PC-3 (cell line): ENCODE measurements at places on chromosomes 2 and 18.

- 0 out of 2 replicates have a peak, but pooled peaks cover 3% of the 10 kb centered on the region for H3K4me1 ChIP-seq
- no peak overlapping the region for H3K4me3 ChIP-seq
- DNase-seq: peak; percentile 90
- no peaks in the 10 kb centered on the region for H3K27me3 ChIP-seq
- no peak overlapping the region for H3K27ac ChIP-seq
Observed at GRCh38 chr2:186780701-186781316, 68.2 kb downstream of the ZSWIM2 start.

GRCh38 chr2:126846241-126846640 lies 52.4 kb upstream of the TEX51 start:
- no peaks in the 10 kb centered on the region for H3K4me1 ChIP-seq
- no peak overlapping the region for H3K27ac ChIP-seq
- no peaks in the 10 kb centered on the region for H3K36me3 ChIP-seq
- DNase-seq: no peak
- no peak overlapping the region for H3K4me3 ChIP-seq
- H3K27me3 ChIP-seq: peaks cover 38% of the 10 kb centered on the region

DNA sequence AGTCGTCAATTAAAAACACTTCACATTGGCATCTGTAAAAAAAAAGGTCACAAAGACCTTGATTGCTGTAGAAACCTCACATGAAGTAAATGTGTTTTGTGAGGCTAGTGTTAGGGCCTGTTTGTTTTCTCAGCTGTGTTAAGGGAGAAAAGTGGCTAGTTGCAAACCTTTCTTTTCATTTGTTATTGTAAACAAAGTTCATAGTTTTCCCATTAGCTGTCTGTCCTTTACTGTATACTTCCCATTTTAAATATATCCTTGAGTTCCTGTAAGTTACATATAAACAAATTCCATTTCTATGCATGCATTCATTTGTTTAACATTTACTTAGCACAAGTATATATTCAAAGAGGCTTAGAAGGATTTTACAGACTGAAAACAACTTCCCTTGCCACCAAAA lies 1250.2 kb downstream of the LRP1B start:
- 0 out of 2 replicates have a peak, but pooled peaks cover under 1% of the 10 kb centered on the region for H3K36me3 ChIP-seq
- H3K4me3 ChIP-seq: no peak overlapping the region
- peak; percentile 11 for DNase-seq
- no peak overlapping the region for H3K27ac ChIP-seq

DNA sequence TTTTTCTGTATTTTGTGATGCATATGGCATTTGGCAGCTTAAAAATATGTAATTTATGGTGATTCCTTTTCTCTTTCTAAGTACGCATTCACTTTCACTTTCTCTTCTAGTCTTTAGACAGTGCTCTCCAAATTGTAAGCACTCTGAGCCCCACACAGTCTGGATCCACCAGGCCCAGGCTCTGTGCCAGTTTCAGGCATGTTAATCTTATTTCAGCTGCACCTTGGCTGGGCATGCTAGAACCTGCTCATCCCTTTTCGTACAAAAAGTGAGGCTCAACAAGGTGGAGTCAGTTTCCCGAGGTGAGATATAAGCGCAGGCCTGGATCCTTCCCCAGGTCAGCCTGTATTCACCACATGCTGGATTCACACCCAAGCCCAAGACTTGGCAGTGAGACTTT lies 203.9 kb downstream of the MTX2 start:
- no peak overlapping the region for H3K4me3 ChIP-seq
- H3K36me3 ChIP-seq: no peaks in the 10 kb centered on the region
- DNase-seq: no peak
- no peaks in the 10 kb centered on the region for H3K27me3 ChIP-seq
- no peak overlapping the region for H3K27ac ChIP-seq

GRCh38 chr2:234879671-234880455 lies 72.0 kb upstream of the SH3BP4 start:
- H3K36me3 ChIP-seq: no peaks in the 10 kb centered on the region
- no peak overlapping the region for H3K4me3 ChIP-seq
- DNase-seq: peak; percentile 17
- H3K4me1 ChIP-seq: peaks cover 33% of the 10 kb centered on the region

DNA sequence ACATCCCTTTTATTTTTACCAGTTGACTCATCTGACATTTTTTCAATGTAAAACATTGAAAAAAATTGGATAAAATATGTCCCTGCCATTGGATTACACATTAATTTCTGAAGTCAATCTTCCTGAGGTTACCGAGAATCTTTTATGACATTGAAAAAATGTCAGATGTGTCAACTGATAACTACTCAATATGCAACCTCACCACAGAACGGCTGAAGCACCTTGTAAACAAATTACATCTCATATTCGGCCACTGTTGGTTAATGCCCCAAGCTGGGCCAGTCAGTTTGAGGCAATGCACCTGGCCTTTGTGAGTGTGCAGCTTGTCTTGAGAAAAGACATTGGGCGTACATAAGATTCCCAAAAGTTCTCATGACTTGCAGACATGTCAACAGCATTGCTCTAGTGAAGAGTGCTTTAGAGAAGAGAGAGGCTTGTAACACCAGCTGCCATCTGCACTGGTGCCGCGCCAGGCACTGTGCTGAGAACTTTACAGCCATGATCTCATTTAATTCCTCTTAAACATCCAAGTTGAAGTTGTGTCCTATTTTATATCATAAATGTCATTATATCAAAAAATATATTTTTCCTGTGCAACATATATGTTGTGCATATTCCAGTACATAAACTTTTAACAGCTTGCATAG lies 112.7 kb upstream of the SLC35G4 start:
- no peak overlapping the region for H3K27ac ChIP-seq
- DNase-seq: no peak
- H3K27me3 ChIP-seq: peaks cover 6% of the 10 kb centered on the region; the same call in 1 of the 2 replicates
- no peak overlapping the region for H3K4me3 ChIP-seq
- H3K4me1 ChIP-seq: peaks cover 15% of the 10 kb centered on the region

DNA sequence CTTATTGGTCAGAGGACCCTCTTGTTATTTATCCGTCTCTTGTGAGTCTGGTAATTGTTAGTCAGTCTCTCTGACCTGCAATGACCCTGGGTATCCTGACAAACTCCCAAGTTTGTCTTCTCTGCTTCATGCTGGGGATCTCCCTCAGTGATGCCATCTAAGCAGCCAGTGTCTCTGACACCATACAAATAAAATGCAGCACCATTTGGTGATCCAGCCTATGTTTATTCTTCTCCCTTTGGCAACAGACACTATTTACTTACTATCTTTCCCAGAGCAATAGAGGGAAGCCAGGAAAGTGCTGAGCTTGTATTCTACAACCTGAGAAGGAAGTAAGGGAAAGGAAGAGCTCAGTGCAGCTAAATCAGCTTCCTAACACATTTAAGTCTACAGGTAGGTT lies 15.9 kb downstream of the SERPINE2 start:
- peak overlapping the region; percentile 52 for H3K27ac ChIP-seq
- no peaks in the 10 kb centered on the region for H3K36me3 ChIP-seq
- no peak overlapping the region for H3K4me3 ChIP-seq
- H3K4me1 ChIP-seq: peaks cover 16% of the 10 kb centered on the region
- DNase-seq: peak; percentile 77
- H3K27me3 ChIP-seq: no peaks in the 10 kb centered on the region

GRCh38 chr2:151977631-151978030 lies 121.2 kb downstream of the CACNB4 start:
- H3K4me3 ChIP-seq: no peak overlapping the region
- H3K36me3 ChIP-seq: no peaks in the 10 kb centered on the region
- H3K27ac ChIP-seq: no peak overlapping the region
- peaks cover 97% of the 10 kb centered on the region for H3K27me3 ChIP-seq

GRCh38 chr2:20456636-20457426 lies 10.0 kb downstream of the RHOB start:
- DNase-seq: no peak
- no peaks in the 10 kb centered on the region for H3K36me3 ChIP-seq
- no peaks in the 10 kb centered on the region for H3K4me1 ChIP-seq
- H3K27ac ChIP-seq: no peak overlapping the region
- no peaks in the 10 kb centered on the region for H3K27me3 ChIP-seq

DNA sequence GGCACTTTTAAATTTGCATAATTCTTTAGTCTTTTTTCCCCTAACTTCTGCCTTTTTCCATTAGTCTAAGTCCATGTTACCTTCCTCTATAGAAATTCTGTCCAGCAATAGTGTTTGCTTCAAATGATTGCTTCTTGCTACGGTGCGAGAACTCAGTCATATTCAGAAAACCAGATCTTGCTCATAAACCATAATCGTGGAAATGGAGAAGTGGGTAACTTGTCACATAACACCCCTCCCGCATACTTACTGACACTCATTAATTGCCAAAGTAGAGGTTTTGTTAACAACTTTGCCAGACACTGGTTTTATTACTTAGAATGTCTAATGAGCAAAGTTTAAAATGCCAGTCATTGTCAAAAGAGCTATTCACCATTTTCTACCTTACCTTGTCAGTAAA lies 94.3 kb upstream of the TWSG1 start:
- H3K4me1 ChIP-seq: 0 out of 2 replicates have a peak, but pooled peaks cover 8% of the 10 kb centered on the region
- no peak for DNase-seq
- H3K4me3 ChIP-seq: no peak overlapping the region

GRCh38 chr2:217933617-217933993 lies 69.2 kb downstream of the TNS1 start:
- no peak overlapping the region for H3K27ac ChIP-seq
- no peak overlapping the region for H3K4me3 ChIP-seq
- no peaks in the 10 kb centered on the region for H3K36me3 ChIP-seq

- H3K27ac ChIP-seq: no peak overlapping the region
- no peak for DNase-seq
- H3K4me1 ChIP-seq: no peaks in the 10 kb centered on the region
- H3K4me3 ChIP-seq: no peak overlapping the region
- H3K27me3 ChIP-seq: no peaks in the 10 kb centered on the region
- H3K36me3 ChIP-seq: no peaks in the 10 kb centered on the region
Observed at GRCh38 chr2:148987286-148987685, 51.2 kb upstream of the LYPD6B start.

DNA sequence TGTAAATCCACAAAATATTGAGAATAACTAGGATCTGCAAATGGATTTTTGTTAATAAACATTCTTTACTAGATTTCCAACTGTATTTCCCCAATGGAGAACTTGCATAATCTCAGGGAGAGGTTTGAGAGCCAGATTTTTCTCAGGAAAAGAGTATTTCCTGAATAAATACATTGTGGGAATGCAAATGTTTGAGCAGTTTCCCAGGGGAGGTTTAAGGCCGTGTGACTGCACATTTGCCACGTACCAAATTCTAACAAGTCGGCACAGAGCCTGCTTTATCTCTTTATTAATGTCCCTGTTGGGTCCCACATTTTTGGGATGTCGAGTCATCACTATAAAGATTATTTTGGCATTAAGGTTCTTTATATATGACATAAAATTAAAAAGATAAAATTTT lies 27.0 kb downstream of the TFPI start:
- H3K36me3 ChIP-seq: no peaks in the 10 kb centered on the region
- peak; percentile 83 for DNase-seq
- H3K27me3 ChIP-seq: no peaks in the 10 kb centered on the region
- peaks cover 52% of the 10 kb centered on the region for H3K4me1 ChIP-seq
- H3K4me3 ChIP-seq: peak overlapping the region; percentile 3; the same call in 1 of the 2 replicates
- H3K27ac ChIP-seq: peak overlapping the region; percentile 96

DNA sequence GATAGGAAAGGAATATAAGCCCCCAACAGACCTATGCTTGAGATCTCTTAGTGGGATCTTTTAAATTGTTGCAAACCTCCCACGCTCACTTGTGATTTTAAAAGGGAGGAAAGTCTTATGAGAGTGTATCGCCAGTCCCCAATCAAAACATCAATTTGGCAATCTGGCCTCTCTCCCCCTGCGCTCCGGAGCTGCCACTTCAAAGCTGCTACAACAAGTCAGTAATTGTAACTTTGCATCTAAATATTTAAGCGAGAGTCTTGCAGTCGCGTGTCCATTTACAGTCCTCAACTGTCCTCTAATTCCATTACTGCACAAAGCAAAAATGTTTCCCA lies 8.4 kb downstream of the PAX3 start:
- DNase-seq: no peak
- no peak overlapping the region for H3K4me3 ChIP-seq
- peaks cover 98% of the 10 kb centered on the region for H3K27me3 ChIP-seq
- H3K4me1 ChIP-seq: no peaks in the 10 kb centered on the region
- no peak overlapping the region for H3K27ac ChIP-seq

DNA sequence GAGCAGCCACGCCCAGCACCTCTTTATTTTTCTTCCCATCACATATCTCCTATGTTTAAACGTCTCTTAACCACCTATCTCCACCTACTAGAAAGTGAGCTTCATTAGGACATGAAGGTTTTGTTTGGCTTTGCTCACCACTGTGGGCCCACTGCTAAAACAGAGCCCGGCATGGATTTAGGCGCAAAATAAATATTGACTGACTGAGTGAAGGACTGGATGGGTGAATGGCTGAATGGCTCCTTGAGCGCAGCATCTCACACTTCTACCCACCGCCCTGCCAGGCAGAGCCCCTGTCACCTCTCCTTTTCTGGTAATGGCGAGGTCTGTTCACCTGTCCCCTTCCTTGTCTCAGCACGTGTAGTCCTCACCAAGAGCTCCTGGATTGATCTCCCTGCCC lies 10.1 kb downstream of the CAPG start:
- no peak overlapping the region for H3K4me3 ChIP-seq
- H3K27ac ChIP-seq: no peak overlapping the region
- H3K36me3 ChIP-seq: peaks cover 3% of the 10 kb centered on the region; the same call in 1 of the 2 replicates
- no peaks in the 10 kb centered on the region for H3K27me3 ChIP-seq

- no peaks in the 10 kb centered on the region for H3K36me3 ChIP-seq
- peaks cover 40% of the 10 kb centered on the region for H3K4me1 ChIP-seq
- peak overlapping the region; percentile 33; the same call in 1 of the 2 replicates for H3K4me3 ChIP-seq
- H3K27ac ChIP-seq: peak overlapping the region; percentile 81
Observed at GRCh38 chr2:62307469-62308389, 111.8 kb downstream of the B3GNT2 start.

- H3K27ac ChIP-seq: no peak overlapping the region
- H3K4me3 ChIP-seq: no peak overlapping the region
- no peaks in the 10 kb centered on the region for H3K4me1 ChIP-seq
- H3K36me3 ChIP-seq: no peaks in the 10 kb centered on the region
- no peak for DNase-seq
Observed at GRCh38 chr2:30601375-30601774, 154.3 kb downstream of the LCLAT1 start.

DNA sequence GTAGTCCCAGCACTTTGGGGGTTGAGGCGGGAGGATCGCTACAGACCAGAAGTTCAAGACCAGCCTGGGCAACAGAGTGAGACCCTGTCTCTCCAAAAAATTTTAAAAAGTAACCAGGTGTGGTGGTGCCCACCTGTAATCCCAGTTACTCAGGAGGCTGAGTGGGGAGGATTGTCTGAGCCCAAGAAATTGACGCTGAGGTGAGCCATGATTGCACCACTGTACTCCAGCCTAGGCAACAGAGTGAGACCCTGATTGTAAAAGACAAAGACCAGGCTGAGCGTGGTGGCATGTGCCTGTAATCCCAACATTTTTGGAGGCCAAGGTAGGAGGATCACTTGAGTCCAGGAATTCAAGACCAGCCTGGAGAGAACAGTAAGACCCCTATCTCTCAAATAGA lies 7.8 kb downstream of the ST6GAL2 start:
- DNase-seq: no peak
- no peak overlapping the region for H3K27ac ChIP-seq
- H3K4me3 ChIP-seq: no peak overlapping the region
- H3K4me1 ChIP-seq: 0 out of 2 replicates have a peak, but pooled peaks cover 7% of the 10 kb centered on the region
